SK-N-DZ (cell line): ENCODE measurements at places on chromosomes 6 and 20.

GRCh38 chr20:52404671-52405070 lies 213.1 kb upstream of the ZFP64 start:
- no peak for DNase-seq

DNA sequence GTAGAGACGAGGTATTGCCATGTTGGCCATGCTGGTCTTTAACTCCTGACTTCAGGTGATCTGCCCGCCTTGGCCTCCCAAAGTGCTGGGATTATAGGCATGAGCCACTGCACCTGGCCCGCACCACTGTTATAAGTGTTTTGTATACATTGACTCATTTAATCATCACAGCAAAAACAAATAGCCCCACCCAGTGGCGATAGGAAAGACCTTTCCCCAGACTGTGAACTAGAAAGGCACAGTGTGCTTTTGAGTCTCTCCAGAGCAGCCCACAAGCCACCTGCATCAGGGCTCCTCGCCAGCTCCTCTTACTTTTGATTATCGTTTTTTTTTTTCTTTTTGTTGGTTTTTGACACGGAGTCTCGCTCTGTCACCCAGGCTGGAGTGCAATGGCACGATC lies 27.9 kb upstream of the ZFP64 start:
- DNase-seq = no peak

- DNase-seq = no peak
Measured at GRCh38 chr6:36247693-36248092, 22.2 kb upstream of the PNPLA1 start.

GRCh38 chr6:126429866-126430265 lies 90.0 kb downstream of the CENPW start:
- no peak for DNase-seq

DNA sequence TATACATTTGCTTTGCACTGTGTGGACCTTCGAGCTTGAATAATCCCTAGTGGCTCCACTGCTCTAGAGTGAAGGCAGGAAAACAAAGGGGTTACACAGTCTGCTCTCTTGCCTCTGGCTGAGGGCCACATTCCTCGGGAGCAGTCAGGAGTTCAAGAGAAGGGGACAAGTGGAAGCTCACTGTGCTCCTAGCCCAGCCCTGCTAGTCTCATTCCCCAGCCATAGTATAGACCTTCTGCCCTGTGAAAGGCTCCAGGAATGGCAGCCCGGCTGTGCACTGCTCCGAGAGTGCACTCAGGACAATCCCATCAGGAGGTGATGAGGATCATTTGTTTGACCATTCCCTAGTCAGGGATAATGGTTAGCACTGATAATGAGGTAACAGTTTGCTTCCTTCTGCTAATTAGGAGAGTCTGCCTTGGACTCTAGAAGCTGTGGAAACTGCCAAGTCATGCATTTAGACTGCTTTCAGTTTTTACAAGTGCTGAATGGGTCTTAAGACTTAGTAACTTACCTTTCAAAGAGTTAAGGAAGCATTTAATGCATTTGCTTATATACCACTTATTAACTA lies 8.5 kb downstream of the IYD start:
- DNase-seq = no peak

GRCh38 chr6:34053721-34054120 lies 92.2 kb downstream of the GRM4 start:
- DNase-seq = no peak

DNA sequence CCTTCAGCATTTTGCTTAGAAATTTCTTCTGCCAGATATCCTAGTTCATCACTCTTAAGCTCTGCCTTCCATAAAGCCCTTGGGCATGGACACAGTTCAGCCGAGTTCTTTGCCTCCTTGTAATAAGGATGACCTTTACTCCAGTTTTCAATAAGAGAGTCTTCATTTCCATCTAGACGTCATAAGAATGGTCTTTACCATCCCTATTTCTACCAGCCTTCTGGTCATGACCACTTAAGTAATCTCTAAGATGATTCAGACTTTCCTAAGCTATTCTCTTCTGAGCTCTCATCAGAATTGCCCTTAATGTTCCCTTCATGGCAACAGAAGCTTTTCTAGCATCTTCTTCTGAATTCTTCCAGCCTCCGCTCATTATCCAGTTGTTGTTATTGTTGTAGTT lies 126.1 kb downstream of the TFAP2C start:
- DNase-seq = no peak

GRCh38 chr6:1377526-1377925 lies 11.8 kb upstream of the FOXF2 start:
- no peak for DNase-seq

DNA sequence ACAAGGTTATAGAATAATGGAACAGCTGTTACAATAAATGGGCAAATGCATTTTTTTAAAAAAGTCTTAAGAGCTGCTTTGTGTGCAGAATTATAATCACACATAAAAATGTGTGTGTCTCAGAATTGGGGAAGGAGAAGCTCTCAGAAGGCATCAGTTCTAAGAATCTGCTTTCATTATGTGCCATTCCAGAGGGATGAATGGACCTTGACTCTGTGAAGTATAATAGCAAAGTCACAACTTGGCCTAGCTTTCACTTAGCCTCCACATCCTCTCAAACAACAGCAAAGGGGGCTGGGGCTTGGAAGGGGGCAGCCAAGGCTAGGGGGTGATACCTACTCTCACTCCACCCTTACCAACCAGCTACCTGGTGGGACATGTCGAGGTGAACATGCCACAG lies 265.0 kb downstream of the CDC5L start:
- no peak for DNase-seq

DNA sequence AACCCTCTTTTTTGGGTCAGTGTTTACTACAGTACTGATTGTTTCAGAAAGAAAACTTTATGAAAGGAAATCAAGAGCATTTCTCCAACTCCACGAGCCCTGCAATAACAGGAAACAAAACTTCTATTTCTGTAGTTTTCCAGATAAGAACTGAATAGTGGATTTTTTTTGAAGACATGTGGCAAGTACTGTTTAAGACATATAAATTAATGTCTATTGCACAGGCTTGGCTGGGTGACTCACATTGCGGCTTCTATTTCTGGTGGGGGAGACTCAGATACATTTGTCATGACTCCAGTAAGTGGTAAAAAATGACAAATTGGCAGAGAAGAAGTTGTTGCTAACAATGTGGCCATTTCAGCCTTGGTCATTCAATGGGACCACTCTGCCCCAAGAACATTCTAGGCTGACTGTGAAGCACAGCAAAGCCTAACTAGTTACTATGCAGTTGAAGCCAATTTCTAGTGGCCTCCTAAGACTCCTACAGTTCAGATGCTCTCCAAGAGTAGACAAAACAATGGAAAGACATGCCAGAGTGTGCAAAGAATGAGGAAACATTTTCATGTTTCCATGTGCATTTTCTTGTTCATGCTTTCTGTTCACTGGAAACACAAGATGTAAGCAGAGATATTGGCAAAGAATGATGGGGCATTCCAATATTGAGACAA lies 200.9 kb downstream of the EDN1 start:
- no peak for DNase-seq

GRCh38 chr6:168238159-168238909 lies 81.2 kb downstream of the DACT2 start:
- no peak for DNase-seq

DNA sequence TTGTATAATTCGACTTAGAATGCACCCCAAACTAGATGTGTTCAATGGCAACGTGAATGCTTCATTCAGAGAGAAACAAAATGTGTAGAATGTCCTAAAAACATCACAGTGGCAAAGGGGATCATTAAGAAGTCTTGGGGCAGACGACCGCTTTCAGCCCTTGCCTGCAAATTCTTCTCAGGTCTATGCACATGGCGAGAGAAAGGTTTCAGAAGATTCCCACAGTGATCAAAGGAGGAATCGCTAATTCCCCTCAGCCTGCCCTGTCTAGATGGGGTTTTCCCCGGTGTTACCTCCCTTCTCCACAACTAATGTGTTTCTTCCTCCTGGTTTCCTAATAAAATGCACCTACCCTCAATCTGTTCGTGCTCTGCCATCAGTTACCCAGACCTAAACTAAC lies 13.3 kb upstream of the NHSL1 start:
- DNase-seq = no peak

DNA sequence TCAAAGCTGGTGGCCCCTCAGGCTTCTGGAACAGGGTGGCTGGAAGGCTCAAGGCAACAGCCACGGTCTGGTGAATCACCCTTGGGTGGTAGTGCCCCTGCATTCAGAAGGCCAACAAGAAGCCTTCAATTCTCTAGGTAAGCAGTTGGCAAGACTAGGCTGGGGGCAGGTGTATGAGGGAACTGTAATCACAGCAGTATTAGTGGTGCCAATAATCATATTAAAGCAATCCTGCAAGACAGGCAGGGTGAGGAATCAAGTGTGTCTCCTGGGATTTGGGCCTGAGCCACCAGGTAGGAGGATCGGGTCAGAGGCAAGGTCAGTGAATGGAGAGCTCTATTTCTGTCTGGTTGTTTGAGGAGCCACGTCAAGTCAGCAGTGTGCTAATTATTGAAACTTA lies 24.9 kb upstream of the SCUBE3 start:
- no peak for DNase-seq

DNA sequence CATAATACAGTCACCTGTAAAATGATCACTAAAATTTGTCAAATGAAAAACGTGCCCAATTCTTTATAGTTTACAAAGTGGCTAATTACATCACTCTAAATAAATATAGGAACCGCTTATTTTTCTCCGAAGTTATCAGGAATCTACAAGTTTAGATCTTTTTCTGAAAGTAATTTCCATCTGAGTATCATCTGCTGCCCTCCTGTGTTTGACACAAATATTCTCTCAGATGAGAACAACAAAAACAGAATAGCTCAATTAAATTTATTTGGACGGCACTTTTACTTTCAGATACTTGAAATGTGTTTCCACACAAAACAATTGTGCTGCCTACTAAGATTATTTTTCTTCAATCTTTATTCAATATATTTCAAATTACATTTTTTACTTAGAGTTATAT lies 5.0 kb downstream of the SF3B5 start:
- DNase-seq = no peak

DNA sequence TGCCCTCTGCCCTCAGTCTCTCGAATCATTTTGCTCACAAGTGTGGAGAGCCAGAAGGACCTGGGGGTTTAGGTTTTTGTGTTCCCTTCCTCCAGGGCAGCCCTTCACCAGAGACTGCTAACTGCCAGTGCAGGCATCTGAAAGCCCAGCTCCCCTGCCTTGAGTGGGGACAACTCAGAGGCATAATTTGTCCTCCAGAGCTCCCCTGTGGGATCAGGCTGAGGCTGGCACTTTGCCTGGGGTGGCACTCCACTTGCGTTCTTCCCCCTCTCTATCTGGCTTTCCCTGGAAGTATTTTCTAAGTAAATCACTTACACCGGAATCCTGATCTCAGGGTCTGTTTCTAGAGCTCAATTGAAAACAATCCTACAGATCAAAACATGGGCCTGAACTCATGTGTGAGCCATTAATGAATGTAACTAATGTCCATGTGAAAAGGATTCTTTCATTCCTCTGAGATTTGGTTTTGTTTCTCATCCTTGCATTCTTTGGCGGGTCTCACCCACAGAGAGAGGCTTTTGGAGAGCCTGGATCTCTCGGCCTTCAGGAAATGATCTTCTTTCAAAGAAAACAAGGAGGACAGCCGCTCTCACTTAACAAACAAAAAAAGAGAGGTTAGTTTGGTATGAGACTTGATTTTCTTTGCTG lies 125.7 kb upstream of the RIPOR2 start:
- no peak for DNase-seq

DNA sequence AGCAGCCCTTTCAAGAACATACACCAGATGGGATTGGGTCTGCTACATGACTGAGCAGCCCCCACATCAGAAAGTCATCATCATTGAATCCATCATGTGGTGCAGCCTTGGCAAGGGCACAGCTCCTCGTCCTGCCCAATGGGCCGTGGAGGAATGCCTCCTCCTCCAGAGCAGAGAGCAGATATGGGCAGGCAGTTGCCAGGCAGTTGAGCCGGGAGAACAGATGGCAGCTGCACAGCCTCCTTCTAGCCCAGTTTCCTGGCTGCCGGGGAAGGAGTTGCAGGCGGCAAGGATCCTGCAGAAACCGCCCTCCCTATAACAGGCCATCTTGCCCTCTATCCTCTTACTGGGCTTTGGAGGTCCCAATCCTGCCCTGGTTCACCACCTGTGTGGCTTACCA lies 11.9 kb upstream of the ZFAND3 start:
- no peak for DNase-seq

GRCh38 chr6:15503346-15503680 lies 159.5 kb downstream of the DTNBP1 start:
- DNase-seq = no peak

DNA sequence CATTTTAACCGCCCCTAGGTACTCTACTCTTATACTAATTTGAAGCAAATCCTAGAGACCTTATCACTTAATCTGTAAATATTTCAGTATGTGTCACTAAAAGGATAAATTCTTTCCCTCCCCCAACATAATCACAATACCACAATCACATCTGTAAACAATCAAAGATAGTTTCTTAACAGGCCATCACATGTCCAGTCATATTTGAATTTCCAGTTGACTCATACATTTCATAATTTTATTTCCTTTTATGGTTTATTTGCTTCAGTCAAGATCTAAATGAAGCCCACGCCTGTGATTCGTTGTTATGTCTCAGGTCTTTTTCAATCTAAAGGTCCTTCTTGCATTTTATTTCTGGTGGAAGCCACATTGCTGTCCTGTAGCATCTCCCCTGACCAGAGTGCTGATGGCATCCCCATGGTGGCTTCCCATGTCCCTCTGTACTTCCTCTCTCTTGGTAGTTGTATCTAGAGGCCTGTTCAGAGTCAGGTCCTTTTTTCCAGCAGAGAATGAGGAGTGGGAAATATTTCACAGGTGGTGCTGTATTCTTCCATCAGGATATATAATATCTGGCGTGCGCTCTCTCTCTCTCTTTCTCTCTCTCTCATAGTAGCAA lies 128.6 kb upstream of the SLC22A23 start:
- no peak for DNase-seq

DNA sequence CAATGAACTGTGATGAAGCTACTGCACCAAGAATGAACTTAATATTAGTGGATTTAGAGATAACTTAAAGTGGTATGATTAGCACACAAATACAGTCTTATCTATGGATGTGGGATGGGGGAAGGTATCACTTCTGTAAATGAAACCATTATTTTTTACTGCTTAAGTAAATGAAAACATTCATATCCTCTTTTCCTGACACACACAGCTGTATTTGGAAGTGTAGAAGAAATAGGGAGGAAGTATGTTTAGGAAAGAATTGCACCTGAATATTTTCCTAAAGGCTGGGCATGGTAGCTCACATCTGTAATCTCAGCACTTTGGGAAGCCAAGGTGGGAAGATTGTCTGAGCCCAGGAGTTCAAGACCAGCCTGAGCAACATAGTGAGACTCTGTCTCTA lies 96.8 kb downstream of the HIVEP2 start:
- no peak for DNase-seq

DNA sequence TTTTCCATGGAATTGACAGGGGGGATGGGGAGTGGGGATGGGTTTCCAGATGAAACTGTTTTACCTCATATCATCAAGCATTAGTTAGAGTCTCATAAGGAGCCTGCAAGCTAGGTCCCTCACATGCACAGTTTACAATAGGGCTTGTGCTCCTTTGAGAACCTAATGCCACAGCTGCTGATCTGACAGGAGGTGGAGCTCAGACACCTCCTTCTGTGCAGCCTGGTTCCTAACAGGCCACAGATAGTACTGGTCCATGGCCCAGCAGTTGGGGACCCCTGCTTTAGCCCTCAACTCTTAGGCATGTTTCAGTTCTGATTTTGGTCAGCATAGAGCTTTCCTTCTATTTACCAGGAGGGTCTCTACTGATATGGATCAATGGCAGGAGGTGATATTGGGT lies 251.6 kb downstream of the LAMA2 start:
- no peak for DNase-seq

GRCh38 chr6:5541751-5542432 lies 280.6 kb downstream of the FARS2 start:
- no peak for DNase-seq

GRCh38 chr20:50885781-50886180 lies 45.5 kb downstream of the ADNP start:
- no peak for DNase-seq

- DNase-seq = no peak
Measured at GRCh38 chr6:31203345-31203979, 33.0 kb upstream of the POU5F1 start.
